ENCODE measurements at places on chromosomes 11 and 22. TPM values are rescaled to one million over a fixed set of nuclear protein-coding genes. Genes with fewer than 3 reads are reported as not detected.

SNX32 gene
- total RNA-seq, result 0.79 TPM

DNA sequence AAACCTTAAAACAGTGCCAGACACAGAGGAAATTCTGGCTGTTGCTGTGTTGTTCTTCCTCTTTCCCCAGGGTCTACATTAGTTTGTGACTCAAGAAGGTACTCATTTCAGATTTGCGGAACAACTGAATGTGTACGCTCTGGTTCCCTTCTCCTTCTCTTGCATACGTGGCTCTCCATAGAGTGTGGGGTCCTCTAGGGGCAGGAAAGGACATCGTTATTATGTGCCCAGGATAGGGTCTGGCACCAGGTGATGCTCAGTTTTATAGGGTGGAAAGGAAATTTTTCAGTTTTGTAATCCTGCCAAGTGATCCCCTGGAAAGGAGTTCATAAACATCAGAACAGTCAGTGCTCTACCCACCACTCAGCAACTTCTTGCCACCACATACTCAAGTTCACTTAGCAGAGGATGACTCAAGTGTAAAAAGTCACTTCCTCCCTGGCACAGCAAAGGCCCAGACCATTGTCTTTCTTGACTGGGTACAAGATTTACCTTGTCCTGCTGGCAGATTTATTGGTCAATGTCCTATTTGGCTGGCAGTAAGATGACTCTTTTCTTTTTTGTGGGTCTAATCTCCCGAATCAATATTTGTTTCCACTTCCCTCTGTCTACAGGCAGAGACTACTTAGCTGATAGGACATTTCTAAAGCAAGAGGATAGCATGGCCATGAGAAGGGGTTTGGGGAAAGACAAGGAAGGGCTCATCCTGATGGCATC is 246.0 kb upstream of the TENM4 start:
- no peak overlapping the region for H3K4me3 ChIP-seq
- no peaks in the 10 kb centered on the region for H3K4me1 ChIP-seq
- no peak overlapping the region for H3K27ac ChIP-seq
- H3K36me3 ChIP-seq, result no peaks in the 10 kb centered on the region

- peak; percentile 48 for DNase-seq
- H3K27ac ChIP-seq, result peak overlapping the region; percentile 14
- peaks cover 36% of the 10 kb centered on the region for H3K4me1 ChIP-seq
- H3K4me3 ChIP-seq, result no peak overlapping the region
Observed at GRCh38 chr11:119015054-119015611, 3.0 kb downstream of the RPS25 start.

CTSW gene
- not detected for total RNA-seq

DNA sequence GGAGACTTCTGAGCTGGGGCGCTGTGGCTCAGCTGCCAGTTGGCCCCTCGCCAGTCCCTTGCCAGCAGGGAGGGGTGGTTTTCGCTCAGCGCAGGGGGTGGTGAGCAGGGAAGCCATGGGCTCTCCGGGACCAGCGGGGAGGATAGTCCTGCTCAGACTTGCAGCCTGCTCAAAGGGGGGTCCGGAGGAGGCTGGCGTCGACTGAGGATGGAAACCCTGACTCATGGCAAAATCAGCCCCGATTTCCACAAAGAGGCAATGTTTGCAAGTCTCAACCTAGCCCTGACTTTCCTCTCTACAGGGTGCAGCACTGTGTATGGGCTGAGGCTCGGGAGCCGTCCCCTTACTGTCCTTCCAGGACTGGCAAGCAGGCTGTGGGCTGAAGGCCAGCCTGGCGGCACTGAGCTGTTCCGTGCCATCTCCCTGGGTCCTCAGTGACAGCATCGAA is 35.1 kb downstream of the FBLN1 start:
- H3K4me1 ChIP-seq, result peaks cover 46% of the 10 kb centered on the region
- peaks cover 19% of the 10 kb centered on the region for H3K36me3 ChIP-seq
- H3K27me3 ChIP-seq, result no peaks in the 10 kb centered on the region
- peak overlapping the region; percentile 39 for H3K4me3 ChIP-seq
- DNase-seq, result no peak
- peak overlapping the region; percentile 86 for H3K27ac ChIP-seq

DNA sequence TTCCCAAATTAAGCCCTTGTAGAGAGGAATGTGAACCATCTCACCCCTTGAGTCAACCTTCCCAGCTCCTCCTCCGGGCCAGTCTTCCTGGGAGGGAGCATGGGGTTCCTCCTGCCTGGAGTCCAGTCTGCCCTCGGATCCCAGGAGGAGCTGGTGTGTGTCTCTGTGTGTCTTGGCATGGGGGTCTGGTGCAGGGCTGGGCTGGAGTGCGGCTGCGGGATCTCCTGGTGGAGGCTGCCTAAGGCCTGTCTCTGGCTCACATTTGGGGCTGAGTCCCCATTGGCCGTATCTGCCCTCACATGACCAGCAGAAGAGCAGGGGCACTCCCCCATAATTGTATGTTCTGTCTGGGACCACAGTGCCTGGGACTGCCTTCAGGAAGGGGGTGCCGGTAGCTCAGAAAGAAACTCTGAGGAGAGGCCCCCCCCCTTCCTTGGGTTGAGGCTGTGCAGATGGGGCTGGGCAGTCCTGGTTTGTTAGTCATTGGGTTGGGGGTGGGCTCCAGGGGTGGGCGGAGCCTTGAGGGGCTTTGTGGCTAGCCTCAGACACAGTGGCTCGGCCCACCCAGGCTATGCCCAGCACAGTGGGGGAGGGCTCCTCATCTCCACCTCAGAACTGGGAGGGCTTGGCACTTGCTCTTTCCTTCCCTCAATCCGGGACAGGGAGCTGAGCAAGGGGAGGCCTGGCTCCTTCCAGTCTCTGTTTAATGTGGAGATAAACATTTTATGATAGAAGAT is 2.9 kb downstream of the C1QTNF5 start:
- H3K4me3 ChIP-seq, result peak overlapping the region; percentile 73
- H3K27me3 ChIP-seq, result peaks cover 2% of the 10 kb centered on the region
- H3K36me3 ChIP-seq, result no peaks in the 10 kb centered on the region
- H3K4me1 ChIP-seq, result peaks cover 59% of the 10 kb centered on the region

ZNF214 gene
- 1.4 TPM for total RNA-seq

MS4A18 gene
- total RNA-seq, result not detected

RAB3IL1 gene
- 9.7 TPM for total RNA-seq

TRPM5 gene
- total RNA-seq, result not detected

MUC2 gene
- total RNA-seq, result not detected

DNA sequence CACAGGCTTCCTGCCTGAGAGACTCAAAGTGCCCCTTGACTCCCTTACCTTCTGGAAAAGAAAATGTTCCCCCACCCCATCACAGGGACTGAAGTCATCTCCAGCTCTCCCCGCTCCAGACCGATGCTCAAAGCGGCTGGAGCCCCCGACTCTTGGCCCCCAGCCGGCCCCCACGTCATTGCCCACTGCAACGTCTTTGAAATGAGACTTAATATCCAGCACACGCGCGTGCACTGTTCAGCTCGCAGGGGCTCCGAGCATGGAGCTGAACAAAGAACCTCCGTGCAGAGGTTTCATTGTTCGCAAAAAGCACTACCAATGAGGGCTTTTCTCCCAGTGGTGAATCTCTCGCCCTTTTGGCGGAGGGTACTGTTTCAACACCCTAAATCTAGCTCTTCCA is 313.4 kb upstream of the SORL1-AS1 start:
- no peak overlapping the region for H3K27ac ChIP-seq
- peaks cover 10% of the 10 kb centered on the region for H3K4me1 ChIP-seq
- no peak overlapping the region for H3K4me3 ChIP-seq
- no peaks in the 10 kb centered on the region for H3K36me3 ChIP-seq
- no peak for DNase-seq

GRCh38 chr11:14356342-14356741 is 2.6 kb downstream of the RRAS2 start:
- H3K27ac ChIP-seq, result no peak overlapping the region
- H3K4me3 ChIP-seq, result peak overlapping the region; percentile 24
- no peaks in the 10 kb centered on the region for H3K27me3 ChIP-seq

GRCh38 chr11:9057007-9057406 is 34.4 kb downstream of the SCUBE2 start:
- peaks cover 22% of the 10 kb centered on the region for H3K4me1 ChIP-seq
- DNase-seq, result no peak
- peak overlapping the region; percentile 53 for H3K27ac ChIP-seq
- no peak overlapping the region for H3K4me3 ChIP-seq
- H3K36me3 ChIP-seq, result peaks cover 8% of the 10 kb centered on the region

CFAP68 gene
- total RNA-seq, result 12.7 TPM

- DNase-seq, result no peak
- peaks cover 21% of the 10 kb centered on the region for H3K36me3 ChIP-seq
Observed at GRCh38 chr22:29831958-29832357, 6.1 kb downstream of the ASCC2 start.

SPON1 gene
- total RNA-seq, result not detected

ADAMTS8 gene
- total RNA-seq, result 1.0 TPM

- DNase-seq, result no peak
- H3K27ac ChIP-seq, result no peak overlapping the region
- H3K4me3 ChIP-seq, result no peak overlapping the region
- H3K36me3 ChIP-seq, result peaks cover 2% of the 10 kb centered on the region
- H3K4me1 ChIP-seq, result no peaks in the 10 kb centered on the region
- peaks cover 2% of the 10 kb centered on the region for H3K27me3 ChIP-seq
Observed at GRCh38 chr11:83147895-83148294, 9.0 kb upstream of the PCF11 start.

CHRDL2 gene
- total RNA-seq, result not detected

DNA sequence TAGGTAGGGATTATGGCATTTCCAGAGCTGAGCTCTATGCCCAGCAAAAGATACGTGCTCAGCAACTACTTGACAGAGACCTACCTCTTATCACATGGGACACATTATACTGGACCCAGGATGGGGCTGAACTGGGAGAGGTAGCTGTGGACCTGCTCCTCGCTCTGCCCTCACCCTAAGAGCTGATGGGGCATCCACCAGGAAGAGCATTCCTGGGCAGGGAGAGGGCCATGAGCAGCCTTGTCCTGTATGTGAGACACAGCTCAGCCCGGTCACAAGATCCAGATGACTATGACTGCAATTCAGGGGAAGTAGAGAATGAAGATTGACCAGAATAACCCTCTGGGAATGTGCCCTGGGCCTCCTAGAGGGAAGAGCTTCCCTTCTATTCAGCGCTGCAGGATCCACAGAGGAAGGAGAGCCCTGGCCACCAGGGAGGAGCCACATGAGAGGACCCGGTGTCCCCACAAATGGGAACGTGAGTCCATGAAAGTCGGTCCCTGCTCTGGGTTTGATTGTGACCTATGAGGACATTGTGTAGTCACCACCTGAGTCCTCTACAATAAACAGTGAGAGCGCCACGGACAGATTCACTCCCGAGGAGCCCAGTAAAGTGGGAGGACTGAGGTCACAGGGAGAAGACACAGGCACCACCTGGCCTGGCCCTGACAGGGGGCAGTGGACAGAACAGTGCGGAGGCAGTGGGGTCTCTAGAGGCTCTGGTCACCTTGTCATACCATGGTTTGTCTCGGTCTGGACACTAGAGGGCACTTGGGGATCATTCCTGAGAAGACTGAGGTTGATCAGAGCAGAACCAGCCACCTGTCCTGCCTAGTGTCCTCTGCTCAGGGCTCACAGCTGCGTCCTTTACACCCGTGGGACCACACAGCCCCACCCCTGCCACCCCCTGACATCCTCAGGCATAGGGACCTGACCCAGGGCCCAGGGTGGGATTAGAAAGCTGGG is 99.5 kb downstream of the ZNF280B start:
- peaks cover 63% of the 10 kb centered on the region for H3K27me3 ChIP-seq
- no peak for DNase-seq
- H3K4me1 ChIP-seq, result no peaks in the 10 kb centered on the region

DNA sequence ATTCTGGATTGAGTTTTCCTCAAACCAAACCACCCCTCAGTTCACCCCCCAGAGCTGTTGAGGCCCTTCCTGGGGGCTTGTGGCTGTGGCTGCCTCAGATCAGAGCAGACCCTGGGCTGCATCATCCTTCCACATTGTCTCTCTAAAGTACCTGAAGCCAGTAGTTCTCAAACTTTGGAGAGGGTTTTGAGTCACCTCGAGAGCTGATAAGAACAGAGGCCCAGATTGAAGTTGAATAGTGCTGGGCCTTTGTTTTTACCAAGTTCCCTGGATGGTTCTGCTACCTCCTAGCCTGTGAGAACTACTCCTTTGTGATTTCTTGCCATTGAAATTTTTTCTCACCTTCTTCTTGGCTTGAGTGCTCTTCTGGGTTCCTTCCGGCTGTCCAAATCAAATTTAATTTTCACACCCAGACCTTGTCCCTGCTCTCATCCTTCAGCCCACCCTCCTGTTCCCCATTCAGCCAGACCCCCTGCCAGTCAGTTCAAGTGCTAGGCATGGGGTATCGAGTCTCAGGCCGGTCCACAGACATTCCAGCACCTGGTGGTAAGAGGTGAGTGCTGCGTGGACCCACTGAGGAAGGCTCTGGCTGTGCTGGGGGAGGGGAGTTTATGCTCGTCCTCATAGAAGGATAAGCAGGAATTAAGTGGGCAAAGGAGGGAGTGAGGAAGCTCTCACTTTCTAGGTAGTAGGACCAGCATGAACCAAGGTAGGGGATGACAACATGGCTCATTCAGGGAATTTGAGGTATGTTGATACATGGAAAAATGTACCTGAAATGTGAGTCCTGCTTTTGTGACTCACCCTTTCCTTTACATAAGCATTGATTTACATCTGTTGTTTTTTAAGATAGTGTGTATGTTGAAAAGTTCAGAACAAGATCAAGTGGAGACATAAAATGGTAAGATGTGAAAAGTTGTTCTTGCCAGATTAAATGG is 116.5 kb downstream of the PTPRJ start:
- H3K27me3 ChIP-seq, result no peaks in the 10 kb centered on the region
- no peak overlapping the region for H3K4me3 ChIP-seq
- no peaks in the 10 kb centered on the region for H3K36me3 ChIP-seq
- no peak overlapping the region for H3K27ac ChIP-seq

TMEM151A gene
- total RNA-seq, result 4.7 TPM

GRCh38 chr11:125552927-125553326 is 16.4 kb upstream of the EI24 start:
- no peak overlapping the region for H3K4me3 ChIP-seq
- H3K4me1 ChIP-seq, result no peaks in the 10 kb centered on the region
- peaks cover 4% of the 10 kb centered on the region for H3K36me3 ChIP-seq
- no peak for DNase-seq
- H3K27ac ChIP-seq, result no peak overlapping the region
- H3K27me3 ChIP-seq, result peaks cover 6% of the 10 kb centered on the region

DNA sequence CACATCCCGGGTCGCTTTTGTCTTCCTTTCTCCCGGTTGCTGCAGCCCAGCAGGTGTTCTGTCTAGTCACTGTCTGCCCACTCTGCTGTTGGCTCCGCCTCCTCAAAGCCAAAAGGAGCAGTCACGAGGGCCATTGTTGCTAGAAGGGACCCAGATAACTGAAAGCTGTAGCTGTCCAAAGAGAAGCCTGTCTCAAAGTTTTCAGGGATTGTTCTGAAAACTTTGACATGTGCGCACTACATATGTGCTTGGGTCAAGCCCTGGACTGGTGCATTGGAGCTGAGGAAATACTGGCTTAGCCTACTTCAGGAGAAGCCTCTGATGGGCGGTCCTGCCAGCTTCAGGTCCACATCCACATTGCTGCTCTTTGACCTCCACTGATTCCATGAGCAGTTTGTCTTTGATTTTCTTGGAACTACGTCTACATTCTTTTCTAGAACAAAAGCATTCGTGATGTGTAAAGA is 8.8 kb upstream of the OR2AT4 start:
- H3K4me1 ChIP-seq, result peaks cover 33% of the 10 kb centered on the region
- no peak for DNase-seq
- H3K36me3 ChIP-seq, result no peaks in the 10 kb centered on the region

- no peak overlapping the region for H3K4me3 ChIP-seq
- peaks cover 19% of the 10 kb centered on the region for H3K36me3 ChIP-seq
- H3K27me3 ChIP-seq, result no peaks in the 10 kb centered on the region
- peaks cover 17% of the 10 kb centered on the region for H3K4me1 ChIP-seq
- no peak overlapping the region for H3K27ac ChIP-seq
Observed at GRCh38 chr22:50447576-50448551, 27.0 kb downstream of the SBF1 start.

SCGB1C1 gene
- not detected for total RNA-seq

OR5B21 gene
- not detected for total RNA-seq

GRCh38 chr11:17711836-17712235 is 7.5 kb upstream of the MYOD1 start:
- no peak overlapping the region for H3K4me3 ChIP-seq
- DNase-seq, result no peak
- peaks cover 10% of the 10 kb centered on the region for H3K27me3 ChIP-seq
- H3K27ac ChIP-seq, result no peak overlapping the region

Measured in chondrocyte (in vitro differentiated cells).